ENCODE measurements at places on chromosomes 11 and 22.

DNA sequence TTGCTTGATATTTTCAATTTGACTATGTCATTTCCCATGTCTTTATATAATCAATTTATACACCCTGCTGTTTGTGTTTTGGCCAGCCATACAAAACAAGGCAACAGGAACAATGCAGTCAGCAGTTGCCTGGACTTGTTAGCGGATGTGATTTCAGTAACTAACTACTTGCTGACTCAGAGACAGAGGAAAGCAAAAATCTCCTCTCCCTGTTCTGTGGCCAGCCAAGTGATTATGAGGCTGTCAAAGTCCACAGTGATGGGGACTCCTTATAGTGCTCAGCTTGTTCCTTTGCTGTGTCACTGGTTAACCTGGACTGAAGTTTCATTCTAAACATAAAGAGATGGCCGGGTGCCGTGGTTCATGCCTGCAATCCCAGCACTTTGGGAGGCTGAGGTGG, 32.6 kb upstream of the APLP2 start:
- DNase-seq, result no peak

DNA sequence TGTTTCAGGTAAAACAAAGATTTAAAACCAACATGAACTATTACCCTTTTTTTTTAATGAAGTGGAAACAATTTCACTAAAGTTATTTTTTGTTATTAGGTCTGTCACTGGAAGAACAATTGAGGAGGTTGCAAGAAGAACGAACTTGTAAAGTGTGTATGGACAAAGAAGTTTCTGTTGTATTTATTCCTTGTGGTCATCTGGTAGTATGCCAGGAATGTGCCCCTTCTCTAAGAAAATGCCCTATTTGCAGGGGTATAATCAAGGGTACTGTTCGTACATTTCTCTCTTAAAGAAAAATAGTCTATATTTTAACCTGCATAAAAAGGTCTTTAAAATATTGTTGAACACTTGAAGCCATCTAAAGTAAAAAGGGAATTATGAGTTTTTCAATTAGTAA, 30.9 kb downstream of the BIRC2 start:
- no peak for DNase-seq

- no peak for DNase-seq
Measured at GRCh38 chr22:37526376-37526775, 7.2 kb upstream of the CARD10 start.

GRCh38 chr11:96155627-96156378, 187.2 kb downstream of the MAML2 start:
- no peak for DNase-seq

- DNase-seq, result no peak
Measured at GRCh38 chr11:126357055-126357962, 1.8 kb downstream of the ST3GAL4 start.

DNA sequence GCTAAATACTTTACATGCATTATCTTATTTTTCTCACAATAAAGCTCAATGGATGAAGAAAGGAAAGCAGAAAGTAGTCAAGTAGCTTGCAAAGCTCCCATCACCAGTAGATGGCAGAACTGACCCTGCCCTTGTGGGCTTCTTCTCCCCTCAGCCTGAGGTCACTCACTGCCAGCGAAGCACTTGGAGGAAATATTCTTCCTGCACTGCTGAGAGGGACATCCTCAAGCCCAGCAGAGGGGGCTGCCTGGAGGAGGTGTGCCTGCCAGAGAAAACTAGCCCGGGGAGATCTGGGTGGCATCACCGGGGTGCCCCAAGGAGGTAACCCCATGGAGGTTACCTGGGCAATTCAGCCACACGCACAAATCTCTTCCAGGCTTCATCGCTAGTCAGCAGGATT, 6.6 kb downstream of the APOL4 start:
- peak; percentile 7 for DNase-seq

GRCh38 chr11:121890946-121891515, 225.0 kb downstream of the BLID start:
- no peak for DNase-seq

GRCh38 chr11:10381736-10382135, 73.3 kb upstream of the AMPD3 start:
- no peak for DNase-seq

GRCh38 chr22:22771696-22772377, 115.8 kb upstream of the IGLL5 start:
- DNase-seq, result no peak

DNA sequence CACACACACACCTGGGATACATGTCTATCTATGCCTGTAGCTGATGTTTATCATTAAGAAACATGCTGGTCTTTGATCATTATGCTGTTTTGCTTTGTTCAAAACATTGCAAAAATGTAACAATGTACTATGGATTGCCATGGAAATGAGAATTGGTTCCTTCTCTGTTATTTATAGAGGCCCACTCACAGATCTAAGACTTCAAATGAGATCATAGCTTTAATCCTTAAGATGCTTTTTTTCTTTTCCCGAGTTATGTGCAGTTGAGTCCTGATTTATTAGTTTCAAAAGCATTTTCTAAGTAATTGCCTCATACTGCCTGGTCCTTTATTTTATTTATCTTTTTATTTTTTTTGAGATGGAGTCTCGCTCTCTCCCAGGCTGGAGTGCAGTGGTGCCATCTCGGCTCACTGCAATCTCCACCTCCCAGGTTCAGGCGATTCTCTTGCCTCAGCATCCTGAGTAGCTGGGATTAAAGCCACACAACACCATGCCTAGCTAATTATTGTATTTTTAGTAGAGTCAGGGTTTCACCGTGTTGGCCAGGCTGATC, 131.4 kb downstream of the LUZP2 start:
- DNase-seq, result no peak

- DNase-seq, result no peak
Measured at GRCh38 chr11:66264914-66265313, 3.5 kb upstream of the RAB1B start.

GRCh38 chr11:83922318-83922717, 636.2 kb upstream of the CCDC90B start:
- DNase-seq, result no peak

- no peak for DNase-seq
Measured at GRCh38 chr11:14245444-14245843, 113.5 kb downstream of the RRAS2 start.

DNA sequence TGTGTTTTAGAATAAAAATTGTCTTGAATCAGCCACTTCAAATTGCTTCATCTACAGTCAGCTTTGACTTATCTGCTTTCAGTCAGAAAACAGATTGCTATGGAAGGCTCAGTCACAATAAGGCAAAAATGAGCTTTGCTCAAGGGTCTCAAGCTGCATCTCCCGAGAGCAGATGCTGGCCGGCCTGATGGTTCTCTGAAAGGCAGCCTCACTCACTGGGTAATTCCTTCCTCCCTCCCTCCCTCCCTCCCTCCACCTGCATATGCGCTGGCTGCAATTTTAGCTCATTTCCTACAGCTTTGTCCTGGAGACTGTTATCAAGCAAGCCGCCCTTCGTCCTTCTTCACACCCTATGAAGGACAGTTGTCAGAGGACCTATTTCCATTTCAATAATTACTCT, 1.6 kb upstream of the IZUMO1R start:
- DNase-seq, result no peak

GRCh38 chr11:112852143-112852866, 108.9 kb upstream of the NCAM1 start:
- no peak for DNase-seq

DNA sequence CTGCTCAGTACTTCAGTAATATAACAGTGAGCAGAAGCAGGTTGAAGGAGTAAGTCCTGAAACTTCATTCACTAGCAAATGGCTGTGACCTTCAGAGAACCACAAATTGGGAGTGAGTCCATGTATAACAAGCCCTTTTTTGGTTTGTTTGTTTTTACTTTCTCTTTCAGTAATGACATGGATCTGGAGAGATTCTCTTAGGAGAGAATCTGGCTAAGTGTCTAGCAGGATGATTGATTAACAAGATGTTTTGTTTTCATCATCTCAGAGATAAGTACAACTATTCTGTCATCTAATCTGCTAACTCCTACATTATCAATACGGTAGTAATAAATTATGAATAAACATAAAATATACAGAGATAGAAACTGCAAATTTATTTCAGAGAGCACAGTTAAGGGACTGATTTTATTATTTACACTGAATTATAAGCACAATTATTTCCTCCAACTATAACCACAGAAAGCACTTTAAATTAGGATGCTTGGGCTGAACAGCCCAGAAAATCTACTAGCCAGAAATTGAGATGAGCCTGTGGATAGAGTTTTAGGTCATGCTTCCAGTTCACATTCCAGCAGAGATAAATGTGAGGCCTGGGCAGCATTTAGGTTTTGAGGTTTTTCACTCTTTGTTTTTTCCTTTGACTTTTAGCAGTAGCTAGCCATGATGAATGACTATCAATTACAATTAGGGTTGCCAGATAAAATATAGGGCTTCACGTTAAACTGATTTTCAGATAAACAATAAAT, 429.3 kb upstream of the FAT3 start:
- no peak for DNase-seq

DNA sequence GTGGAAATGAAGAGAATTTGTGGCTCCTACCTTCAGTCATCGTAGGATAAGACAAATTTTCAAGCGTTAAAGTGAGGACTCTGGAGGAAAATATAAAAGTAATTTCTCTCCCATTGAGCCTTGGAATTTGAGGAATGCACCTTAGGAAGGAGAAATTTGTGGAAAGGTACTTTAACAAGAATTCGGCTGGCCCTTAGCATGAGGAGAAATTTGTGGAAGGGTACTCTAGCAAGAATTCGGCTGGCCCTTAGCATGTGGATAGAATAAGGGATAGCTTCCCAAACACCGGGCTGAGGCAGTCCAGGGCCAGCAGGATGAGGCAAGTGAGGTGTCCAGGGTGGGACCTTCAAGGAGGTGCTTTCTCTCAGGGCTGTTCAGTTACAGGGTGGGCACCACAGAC, 33.2 kb upstream of the FAR1 start:
- DNase-seq, result no peak

GRCh38 chr22:24427500-24428164, at the start of gene ADORA2A:
ADORA2A (plus strand) TSS chr22:24427599; CDS start chr22:24433405, 5,806 bp downstream.
- DNase-seq, result no peak

GRCh38 chr11:23095650-23096189, 235.4 kb upstream of the CCDC179 start:
- DNase-seq, result no peak

- no peak for DNase-seq
Measured at GRCh38 chr11:8288824-8289491, 25.3 kb upstream of the LMO1 start.
